ENCODE measurements at places on chromosomes 1 and 21. TPM values are rescaled to one million over a fixed set of nuclear protein-coding genes. Genes with fewer than 3 reads are reported as not detected.

The DTL gene
- 1.7 TPM for total RNA-seq

The ERICH3 gene
- not detected for total RNA-seq

The MAPKAPK2 gene
- total RNA-seq, result 92.3 TPM

The NBPF4 gene
- total RNA-seq, result not detected

The TSPEAR gene
- total RNA-seq, result 0.23 TPM

DNA sequence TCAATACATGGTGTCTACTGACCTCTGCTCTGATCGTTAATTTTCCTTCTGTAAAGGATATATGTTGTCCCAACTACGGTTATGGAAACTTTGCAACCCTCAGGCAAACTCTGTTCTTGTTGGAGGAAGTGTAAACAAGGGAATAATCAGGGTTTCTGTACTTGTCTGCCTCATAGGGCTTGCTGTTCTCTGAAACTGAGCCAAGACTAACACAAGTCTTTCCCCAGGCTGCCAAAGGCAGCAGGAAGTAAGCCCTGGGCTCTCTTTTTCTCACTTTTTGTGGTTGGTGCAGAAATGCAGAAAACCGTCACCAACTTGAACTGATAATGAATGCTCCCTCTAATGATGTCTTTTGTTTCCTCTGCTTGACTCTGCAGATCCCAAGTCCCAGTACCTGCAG lies 7.6 kb downstream of the CYP4X1 start:
- no peak for DNase-seq

DNA sequence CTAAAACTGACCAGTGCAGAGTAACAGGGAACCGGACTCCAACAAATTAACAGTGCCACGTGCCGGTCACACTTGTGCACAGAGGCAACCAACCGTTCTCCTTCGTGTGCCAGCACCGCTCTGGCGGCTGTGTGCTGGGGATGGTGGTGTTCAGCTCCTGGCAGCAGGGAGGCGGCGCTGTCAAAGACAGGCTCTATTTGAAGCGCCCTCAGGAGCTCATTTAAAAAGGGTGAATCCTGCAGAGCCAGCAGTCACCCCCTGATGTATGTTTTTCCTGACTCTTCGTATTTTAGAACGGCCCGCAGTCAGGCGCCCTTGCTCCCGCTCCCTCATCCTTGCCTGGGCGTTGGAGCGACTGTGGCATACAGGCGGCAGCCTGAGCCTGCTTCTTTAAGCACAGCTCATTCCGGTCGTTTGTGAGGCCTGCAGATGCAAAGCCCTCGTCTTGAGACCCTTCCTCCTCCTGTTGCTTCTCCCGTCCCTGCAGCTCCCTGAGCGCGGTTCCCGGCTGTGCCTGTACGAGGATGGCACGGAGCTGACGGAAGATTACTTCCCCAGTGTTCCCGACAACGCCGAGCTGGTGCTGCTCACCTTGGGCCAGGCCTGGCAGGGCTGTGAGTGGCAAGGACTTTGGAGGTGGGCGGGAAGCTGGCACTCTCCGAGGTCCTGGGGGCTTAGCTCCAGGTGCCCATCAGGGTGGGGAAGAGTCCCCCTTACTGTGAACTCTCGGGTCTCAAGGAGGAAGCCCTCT lies 1.1 kb downstream of the DFFB start:
- no peak for DNase-seq

DNA sequence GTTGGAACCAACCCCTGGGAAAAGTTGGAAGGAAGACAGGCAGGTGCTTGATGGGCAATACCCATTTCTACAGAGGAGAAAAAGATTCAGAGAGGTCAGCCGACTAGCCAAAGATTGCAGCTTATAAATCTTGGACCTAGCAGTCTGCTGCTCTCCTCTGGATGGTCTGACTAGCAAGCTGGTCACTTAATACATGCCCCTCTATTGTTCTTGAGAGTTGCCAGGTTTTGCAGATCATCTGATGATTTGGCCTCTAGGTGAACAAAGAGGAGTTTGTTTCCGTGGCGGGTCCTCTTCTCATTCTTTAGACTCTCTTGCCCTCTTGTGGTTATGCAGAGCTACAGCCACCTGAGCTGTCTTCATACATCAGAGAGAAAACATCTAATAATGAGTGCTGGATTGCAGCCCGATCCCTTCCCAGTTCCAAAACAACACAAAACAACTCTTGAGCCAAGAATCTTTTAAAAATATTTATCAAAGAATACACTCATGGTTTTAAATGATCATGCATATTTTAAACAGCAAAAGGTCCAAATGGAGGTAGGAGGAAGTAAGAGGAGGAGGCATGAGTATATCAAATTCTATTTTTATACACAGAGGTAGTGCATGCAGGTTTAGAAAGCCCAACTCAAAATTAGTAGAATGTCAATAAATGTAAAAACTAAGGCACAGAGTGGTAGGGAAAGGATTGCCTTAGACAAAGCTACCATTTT lies 115.7 kb downstream of the SLC30A10 start:
- DNase-seq, result no peak

GRCh38 chr1:216600730-216601609 lies 122.3 kb downstream of the ESRRG start:
- peak; percentile 89 for DNase-seq

- no peak for DNase-seq
These were observed 11.4 kb upstream of the MTARC1 start for GRCh38 chr1:220775240-220775853.

- DNase-seq, result no peak
These were observed 82.1 kb upstream of the F3 start for GRCh38 chr1:94623560-94624148.

Data from upper lobe of right lung (tissue), 1 donor.